ENCODE measurements at places on chromosomes 4 and X.

DNA sequence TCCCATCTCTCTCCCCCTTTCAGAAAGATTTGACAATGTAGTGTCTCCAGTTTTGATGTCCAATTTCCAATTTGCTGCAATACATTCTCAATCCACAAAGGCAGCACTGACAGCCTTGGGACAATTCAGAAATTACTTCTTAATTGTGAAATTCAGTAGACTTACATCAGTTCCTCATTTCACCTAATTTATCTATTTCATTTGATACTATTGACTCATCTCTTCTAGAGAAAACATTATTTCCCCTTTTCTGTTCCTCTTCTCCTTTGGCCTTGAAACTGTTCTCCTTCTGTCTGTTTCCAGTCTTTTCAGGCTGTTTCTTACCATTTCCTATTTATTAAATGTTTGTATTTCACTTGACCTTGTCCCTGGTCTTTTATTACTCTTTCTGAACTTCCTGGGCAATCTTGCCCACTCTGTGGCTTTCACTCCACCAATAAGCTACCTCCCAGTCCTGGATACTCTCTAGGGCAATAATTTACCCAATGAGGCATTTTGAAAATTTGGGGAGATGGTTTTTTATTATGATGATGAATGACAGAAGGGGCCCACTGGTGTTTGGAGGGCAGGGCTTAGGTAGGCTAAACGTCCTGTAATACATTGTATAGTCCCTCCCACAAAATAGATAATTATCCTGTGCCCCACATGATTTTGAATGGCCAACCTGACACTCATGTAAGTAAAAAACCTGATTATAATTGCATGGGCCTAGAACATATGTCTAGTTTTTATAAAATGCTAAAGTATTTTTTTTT is 498.0 kb upstream of the BOD1L1 start:
- no peak for DNase-seq

- no peak for DNase-seq
Observed at GRCh38 chr4:8303081-8303480, 33.5 kb downstream of the HTRA3 start.

DNA sequence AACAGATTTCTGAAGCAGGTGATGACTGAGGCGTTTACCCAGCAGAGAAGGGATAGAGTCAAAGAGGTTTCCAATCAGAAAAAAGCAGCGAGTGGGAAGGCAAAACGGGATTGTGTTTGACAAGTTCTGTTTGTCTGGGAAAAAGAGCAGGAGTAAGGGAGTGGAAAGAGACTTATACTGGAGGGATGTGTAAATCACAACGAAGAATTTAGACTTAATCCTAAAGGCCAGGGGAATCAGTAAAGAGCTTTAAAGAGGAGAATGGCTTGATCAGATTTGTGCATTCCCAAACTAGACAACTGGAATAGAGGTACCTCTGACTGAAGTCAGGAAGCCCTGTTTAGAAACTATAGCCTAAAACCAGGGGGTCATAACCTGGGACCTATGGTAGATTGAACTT is 31.5 kb upstream of the LRBA start:
- no peak for DNase-seq

DNA sequence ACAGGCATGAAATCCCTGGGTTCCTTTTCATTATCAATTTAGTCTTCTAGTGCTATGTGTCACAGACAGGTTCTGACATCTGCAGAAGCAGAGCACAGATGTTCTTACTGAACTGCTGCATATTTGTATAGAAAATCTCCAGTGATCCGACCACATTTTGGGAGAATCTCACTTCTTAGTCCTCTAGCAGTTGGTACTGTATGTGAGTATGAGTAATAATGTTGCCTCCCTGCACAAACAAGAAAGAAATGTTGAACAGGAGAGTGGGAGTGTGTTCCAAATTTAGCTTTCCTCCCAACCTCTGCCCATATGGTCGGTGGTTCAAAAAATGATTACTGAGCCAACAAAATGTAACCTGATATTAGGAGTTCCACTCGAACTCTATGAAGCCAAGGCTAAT is 165.3 kb upstream of the GPC4 start:
- DNase-seq: no peak

- DNase-seq: peak; percentile 97
Observed at GRCh38 chrX:130060122-130061069, 49.9 kb downstream of the ELF4 start.

GRCh38 chr4:28082686-28083390 is 1222.2 kb downstream of the STIM2 start:
- no peak for DNase-seq

- no peak for DNase-seq
Observed at GRCh38 chrX:147897117-147897516, 14.6 kb upstream of the FMR1 start.

DNA sequence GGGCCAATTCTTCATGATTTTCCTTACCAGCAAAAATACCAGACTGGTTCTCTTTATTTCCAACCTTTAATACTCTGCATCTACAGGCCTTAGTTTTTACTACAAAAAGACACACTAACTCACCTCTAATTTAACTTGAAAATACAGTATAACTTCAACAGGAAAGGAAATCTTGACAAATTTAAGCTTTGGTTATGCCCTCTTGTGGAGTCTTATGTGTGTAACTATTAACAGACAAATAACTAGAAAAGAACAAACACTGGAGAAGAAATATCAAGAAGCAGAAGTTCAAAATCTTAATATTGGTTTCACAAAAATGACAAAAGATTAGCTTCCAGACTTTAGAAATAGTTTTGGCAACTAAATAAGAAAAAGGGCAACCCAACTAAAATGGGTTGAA is 33.0 kb downstream of the PPA2 start:
- DNase-seq: no peak

- DNase-seq: no peak
Observed at GRCh38 chr4:187393531-187394344, 601.8 kb upstream of the ZFP42 start.

- no peak for DNase-seq
Observed at GRCh38 chr4:6516281-6516680, 43.9 kb upstream of the PPP2R2C start.

GRCh38 chr4:6175426-6175825 is 24.9 kb downstream of the JAKMIP1 start:
- no peak for DNase-seq

DNA sequence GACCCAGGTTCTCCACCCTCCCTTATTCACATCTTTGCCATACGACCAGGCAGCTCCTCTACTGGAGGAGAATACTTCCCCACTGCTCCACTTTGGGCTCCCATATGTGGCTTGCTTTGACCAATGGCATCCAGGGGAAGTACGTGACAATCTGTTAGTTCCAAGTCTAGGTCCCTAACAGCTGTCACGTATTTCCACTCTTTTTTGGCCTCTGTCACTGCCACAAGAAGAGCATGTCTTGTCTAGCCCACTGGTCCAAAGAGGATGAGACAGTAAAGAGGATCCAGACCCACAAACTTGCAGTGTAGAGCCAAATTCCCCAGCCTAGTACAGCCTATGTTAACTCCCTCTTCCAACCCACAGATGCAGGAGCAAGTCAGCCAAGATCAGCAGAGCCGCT is 49.7 kb upstream of the GATB start:
- DNase-seq: no peak

DNA sequence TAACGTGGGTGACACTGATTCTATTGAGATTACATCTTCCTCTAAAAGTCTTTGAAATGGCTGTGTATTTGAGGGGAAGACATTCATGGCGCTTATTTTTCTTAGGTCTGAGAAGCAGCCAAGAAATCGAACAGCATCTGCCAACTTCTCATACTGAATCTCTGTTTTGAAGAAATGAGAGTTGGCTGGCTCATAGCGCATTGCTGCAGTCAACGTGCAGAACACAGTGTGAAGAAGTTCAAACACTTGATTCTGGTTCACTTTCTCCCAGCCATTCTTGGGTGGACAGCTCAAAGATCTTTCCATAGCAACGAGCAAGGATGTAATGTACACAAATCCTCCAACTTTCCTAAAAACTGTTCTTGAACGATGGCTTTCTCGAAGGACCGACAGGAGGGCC is 156.5 kb downstream of the WDFY3 start:
- DNase-seq: no peak

DNA sequence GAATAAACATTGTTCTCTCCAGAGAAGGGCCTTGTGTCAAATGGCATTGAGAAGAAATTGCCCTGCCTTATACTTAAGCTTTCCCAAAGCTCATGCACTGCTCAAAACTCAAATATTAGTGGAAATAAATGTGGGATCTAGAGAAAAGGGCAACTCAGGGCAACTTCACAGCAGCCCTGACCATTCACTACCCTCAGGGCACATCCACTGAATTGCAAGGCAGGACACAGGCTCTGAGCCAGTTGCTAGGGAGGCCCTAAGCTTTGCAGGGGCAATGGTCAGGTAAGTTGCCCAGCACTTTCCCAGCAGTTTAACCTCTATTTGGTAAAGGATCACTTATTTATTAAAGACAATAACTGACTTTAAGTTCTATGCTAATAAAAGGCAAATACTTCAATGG is 255.3 kb upstream of the TEX13A start:
- DNase-seq: no peak

DNA sequence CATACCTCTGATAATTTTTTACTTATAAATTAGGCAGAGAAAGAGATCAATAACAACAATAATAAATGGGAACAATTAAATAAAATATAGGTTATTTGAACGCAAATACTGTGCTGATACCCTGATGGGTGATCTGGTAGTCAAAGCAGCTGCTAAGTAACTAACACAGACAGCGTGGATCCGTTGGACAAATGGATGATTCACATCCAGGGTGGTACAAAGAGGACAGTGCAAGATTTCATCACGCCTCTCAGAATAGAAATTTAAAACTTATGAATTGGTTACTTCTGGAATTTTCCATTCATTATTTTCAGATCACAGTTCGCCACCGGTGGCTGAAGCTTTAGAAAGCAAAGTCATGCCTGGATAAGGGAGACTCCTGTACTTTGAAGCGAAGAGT is 1066.0 kb upstream of the ADGRL3 start:
- no peak for DNase-seq

GRCh38 chr4:10664408-10664807 is 20.2 kb downstream of the CLNK start:
- no peak for DNase-seq

GRCh38 chr4:163815776-163816175 is 321.3 kb downstream of the TMA16 start:
- DNase-seq: no peak

DNA sequence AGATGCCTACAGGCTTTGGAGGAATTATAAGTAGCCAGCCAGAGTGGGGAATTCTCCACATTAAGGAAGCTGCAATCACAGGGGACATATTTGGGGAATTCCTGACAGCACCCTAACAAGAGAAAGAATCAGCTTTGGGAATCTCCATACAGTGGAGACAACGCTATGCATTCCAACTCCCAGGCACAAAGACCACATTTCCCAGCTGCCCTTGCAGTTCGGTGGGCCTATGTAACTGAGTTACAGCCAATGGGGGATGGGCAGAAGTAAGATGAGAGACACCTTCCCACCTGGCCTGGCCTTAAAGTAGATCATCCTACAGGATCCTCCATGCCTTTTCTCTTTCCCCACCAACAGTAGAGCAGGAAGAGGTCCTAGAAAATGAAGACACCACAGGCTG is 43.4 kb upstream of the CCKAR start:
- DNase-seq: no peak

- DNase-seq: no peak
Observed at GRCh38 chr4:155822572-155822971, 43.5 kb downstream of the ASIC5 start.

- no peak for DNase-seq
Observed at GRCh38 chr4:20042769-20043168, 208.9 kb upstream of the SLIT2 start.

DNA sequence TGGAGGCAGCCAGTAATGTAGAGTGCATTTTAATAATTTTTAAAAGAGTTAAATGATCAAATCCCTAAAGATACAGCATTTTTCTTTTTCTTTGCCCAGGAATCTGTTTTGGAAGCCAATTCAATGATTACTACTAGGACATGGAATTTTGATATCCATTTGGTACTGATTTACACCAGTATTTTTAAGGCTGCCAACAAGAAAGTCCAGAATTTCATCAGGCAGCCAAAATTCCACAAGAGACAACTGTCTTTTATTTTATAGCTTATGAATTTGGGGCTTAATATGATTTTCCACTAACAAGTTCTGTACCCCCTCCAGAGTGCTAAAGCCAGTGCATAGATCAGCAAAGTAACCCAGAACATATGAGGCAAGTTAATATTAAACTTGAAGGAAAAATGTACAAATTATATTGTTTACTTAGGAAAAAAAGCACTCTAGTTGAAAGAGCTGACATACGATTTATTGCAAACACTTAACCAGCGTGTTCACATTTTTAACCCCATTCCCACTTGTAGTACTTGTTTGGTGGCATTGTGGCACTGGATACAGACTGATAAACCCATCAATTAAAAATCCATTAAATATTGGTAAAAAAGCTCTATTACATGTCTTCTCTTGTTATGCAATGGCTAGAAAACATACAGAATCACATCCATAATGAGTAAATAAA is 259.7 kb downstream of the DCHS2 start:
- no peak for DNase-seq

DNA sequence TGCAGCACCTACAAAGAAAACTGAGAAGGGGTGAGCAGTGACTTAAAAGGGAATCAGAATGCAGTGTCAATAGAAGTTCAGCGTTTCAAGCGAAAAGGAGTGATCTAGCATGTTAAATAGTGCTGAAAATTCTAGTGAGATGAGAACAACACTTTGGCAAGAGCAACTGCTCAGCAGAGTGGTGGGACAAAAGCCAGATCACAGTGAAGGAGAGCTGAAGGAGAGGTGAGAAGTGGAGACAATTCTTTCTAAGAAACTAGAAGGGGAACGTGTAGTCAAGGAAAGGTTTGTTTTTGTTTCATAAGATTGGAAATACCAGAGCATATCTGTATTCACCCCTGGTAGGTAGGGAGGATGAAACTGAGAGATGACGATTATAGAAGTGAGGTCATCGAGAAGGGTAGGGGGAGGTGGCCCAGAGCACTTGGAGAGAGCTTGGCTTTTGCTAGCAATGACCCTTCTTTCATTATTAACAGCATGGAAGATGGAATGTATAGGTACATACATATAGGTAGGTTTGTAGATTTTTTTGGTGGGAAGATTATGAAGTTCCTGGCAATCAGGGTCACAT is 33.7 kb downstream of the SRPX2 start:
- DNase-seq: no peak
